Stimulated activated CD4-positive, alpha-beta T cell treated with anti-CD3 and anti-CD28 coated beads, Interleukin-4, amount 100 ng/mL, for 4 hours (primary cell): ENCODE measurements at places on chromosomes 11 and 22.

- DNase-seq: no peak
These were observed 149.8 kb downstream of the OR4C45 start for GRCh38 chr11:50182486-50182885.

DNA sequence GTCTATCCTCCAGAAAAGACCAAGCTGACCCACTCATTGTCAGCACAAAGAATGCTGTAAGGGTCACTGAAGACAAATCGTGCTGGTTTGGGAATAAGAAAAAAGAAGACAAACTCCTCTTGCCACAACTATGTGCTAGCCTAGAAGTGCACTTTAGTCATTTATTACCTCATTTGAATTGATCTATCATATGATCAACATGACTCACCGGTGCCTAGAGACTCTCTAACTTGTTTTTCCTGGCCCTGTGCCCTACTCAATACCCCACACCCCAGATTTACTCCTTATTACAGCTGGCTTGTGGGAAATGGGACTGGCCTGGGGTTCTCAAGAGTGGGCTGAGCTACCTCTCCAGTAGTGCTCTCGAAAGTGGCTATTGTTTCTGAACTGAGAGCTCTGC lies 35.9 kb upstream of the HORMAD2 start:
- no peak for DNase-seq

DNA sequence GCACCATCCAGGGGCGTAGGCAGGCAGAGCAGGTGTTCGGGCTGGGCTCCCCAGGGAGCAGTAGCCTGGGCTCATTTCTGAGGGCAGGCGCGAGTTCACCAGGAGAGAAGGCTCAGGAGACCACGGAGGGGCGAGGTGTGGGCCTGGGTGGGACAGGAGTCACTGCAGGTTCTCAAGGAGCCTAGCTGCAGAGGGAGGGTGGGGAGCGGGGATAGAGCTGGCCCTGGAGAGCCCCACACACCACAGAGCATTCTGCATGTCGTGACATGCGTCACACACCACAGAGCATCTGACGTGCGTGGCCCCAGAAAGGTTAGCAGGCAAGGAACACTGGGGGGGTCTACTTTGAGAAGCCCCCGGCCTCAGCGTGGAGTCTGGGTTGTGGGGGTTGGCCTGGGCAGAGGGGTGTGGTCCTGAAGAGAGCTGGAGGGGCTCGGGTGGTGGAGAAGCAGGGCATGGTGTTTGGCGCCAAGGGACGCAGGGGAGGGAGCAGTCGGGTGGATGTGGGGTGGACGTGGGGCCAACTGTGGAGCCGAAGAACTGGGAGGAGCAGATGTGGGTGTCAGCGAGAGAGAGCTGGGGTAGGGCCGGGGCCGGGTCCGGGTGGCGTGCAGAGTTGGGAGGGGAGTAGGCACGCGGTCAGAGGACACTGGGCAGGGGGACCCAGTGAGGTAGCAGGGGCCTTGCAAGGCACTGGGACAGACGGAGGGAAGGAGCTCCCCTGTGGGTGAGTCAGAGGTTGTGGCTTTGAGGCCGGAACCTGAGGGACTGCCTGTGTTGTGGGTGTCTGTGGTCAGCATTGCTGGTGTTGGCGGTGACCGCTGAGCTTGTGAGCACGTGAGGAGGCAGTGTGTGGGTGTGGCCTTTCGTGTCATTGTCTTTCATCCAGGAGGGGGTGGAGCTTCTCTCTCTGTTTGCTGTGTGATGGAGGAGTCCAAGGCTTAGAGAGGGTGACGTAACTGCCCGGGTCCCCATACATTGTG lies 25.5 kb downstream of the CTTN start:
- DNase-seq: peak; percentile 7

- DNase-seq: no peak
These were observed 76.9 kb downstream of the BCR start for GRCh38 chr22:23256986-23257888.

GRCh38 chr11:68913188-68913587 lies 9.5 kb downstream of the IGHMBP2 start:
- DNase-seq: no peak

DNA sequence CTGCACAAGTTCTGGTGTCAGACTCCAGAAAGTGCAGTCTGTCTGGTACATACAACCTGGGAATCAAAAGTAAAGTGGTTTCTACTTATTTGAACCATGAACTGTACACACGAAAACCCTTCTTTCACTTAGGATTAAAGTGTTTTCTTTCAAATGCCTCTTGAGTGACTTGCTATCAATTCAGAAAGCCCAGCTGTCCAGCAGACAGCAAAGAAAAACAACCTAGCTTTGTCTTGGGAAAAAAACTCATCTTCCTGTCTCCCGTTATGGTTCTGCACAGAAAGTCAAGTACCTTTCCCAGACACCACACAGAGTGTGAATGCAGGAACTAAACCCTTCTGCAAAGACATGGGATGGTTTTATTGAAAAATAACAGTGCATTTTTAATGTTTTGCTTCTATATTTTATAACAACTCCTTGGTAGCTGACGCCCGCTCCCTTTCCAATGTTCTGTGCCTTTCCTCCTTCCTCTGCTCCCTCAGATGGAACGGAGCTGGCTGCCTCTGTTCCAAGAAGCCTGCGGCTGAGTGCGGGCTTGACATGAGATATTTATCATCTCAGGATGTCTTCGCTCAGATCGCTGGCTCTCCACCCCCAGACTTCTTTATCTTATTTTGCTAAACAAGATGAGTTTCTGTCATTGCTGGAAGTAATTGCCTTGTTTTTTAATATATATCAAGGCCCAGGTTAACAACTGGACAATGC lies 322.3 kb upstream of the B3GAT1 start:
- no peak for DNase-seq

DNA sequence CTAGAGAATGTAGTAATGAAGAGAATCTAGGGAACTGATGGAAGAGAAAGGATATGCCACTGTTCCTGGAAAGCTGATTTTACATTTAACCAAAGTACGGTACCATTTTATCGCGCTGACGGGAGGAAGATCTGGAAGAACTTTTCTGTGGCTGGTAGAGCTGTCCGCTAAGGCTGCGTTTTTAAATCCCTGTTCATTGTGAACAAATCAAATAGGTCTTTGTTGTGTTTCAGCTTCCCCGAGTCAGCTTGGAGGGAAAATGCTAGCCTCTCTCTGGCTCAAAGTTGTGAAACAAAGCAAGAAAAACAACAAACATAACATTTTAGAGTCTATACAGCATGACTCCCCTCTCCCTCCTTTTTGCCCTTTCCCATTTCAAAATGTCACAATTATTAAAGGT lies 34.4 kb downstream of the FBXO7 start:
- no peak for DNase-seq

DNA sequence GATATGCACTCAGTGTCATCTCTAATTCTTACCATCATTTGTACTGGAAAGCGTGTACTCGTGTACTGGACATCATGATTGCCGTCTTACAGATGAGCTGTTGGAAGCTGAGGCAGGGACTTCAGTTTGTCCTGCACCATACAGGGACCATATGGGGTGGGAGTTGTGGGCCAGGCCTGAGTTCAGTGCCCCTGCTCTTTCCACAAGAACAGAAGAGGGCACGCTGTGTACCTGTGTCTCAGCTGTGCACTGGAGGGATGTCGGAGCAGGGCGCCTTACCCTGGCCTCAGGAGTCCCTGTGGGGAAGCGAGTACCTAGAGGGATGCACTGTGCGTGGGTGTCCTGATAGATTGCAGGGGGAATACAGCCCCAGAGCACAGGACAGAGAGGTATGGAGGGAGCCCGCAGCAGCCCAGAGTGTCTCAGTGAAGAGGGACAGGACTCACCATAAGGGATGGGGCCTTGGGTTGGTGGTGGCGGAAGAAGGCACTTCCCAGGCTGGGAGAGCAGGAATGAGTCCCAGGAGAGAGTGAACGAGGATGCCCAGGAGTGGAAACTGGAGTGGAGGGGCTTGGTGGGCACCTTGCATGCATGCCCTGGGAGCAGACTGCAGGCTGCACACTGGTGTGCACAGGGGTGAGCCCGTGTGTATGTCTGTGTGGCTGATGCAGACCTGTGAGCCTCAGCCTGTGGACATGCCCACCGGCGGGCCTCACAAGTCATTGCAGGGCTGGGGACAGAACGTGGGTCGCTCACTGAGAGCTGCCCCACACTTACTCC lies 329.7 kb downstream of the TBC1D22A start:
- no peak for DNase-seq

GRCh38 chr11:10457901-10458300 lies 2.8 kb downstream of the AMPD3 start:
- no peak for DNase-seq

GRCh38 chr11:70327717-70328116 lies 57.2 kb downstream of the PPFIA1 start:
- DNase-seq: no peak

GRCh38 chr22:40176921-40177737 lies 596 bp upstream of the TNRC6B start:
- peak; percentile 63 for DNase-seq

- no peak for DNase-seq
These were observed 18.5 kb downstream of the RELT start for GRCh38 chr11:73394416-73395296.

GRCh38 chr11:115636753-115637527 lies 132.7 kb upstream of the CADM1 start:
- no peak for DNase-seq

- no peak for DNase-seq
These were observed 68.4 kb downstream of the LARGE1 start for GRCh38 chr22:33851821-33852384.

- DNase-seq: no peak
These were observed 6.8 kb downstream of the CECR2 start for GRCh38 chr22:17375914-17376614.
